A549 treated with CpdA at 1 μM for 4 hours (cell line): ENCODE measurements at places on chromosomes 3 and 15. TPM values are rescaled to one million over a fixed set of nuclear protein-coding genes. Genes with fewer than 3 reads are reported as not detected.

The QARS1 gene
- 124 to 161 TPM (median 149 TPM) in 5 replicates for total RNA-seq

The CCDC33 gene
- 5.8 to 7.8 TPM (median 6.1 TPM) in 5 replicates for total RNA-seq

The DAZL gene
- not detected in 5 replicates for total RNA-seq

The P2RY1 gene
- 0.36 to 0.41 TPM (median 0.37 TPM) in 5 replicates for total RNA-seq

The RRP9 gene
- 38.9 to 52.7 TPM (median 50.9 TPM) in 5 replicates for total RNA-seq

The ALG1L2 gene
- not detected in 5 replicates for total RNA-seq

The FBXO40 gene
- total RNA-seq = not detected in 5 replicates

The DCLK3 gene
- not detected in 5 replicates for total RNA-seq

The CLDN18 gene
- total RNA-seq = not detected in 5 replicates

The TMEM207 gene
- total RNA-seq = not detected in 5 replicates

The CASR gene
- total RNA-seq = not detected in 5 replicates

The PROS1 gene
- 7.6 to 11.8 TPM (median 9.3 TPM) in 5 replicates for total RNA-seq

The CCR3 gene
- not detected in 5 replicates for total RNA-seq

The ST6GAL1 gene
- 2.3 to 4.1 TPM (median 3.4 TPM) in 5 replicates for total RNA-seq

The GPR176 gene
- total RNA-seq = 11.0 to 13.9 TPM (median 11.3 TPM) in 5 replicates

The IL5RA gene
- total RNA-seq = not detected in 5 replicates

The CNTN6 gene
- total RNA-seq = not detected in 5 replicates

The ATP13A5 gene
- not detected in 5 replicates for total RNA-seq

The GOLGA6L10 gene
- 0.35 to 0.68 TPM (median 0.40 TPM) in 5 replicates for total RNA-seq

The GOLGA8J gene
- total RNA-seq = 0.09 TPM in 1 of 5 replicates, not detected in the others

The C15orf39 gene
- 25.0 to 31.7 TPM (median 30.1 TPM) in 5 replicates for total RNA-seq

The P2RY12 gene
- total RNA-seq = not detected in 5 replicates

The SLC28A2 gene
- total RNA-seq = not detected in 5 replicates

The CHRNA5 gene
- 29.2 to 36.9 TPM (median 36.2 TPM) in 5 replicates for total RNA-seq

The FMN1 gene
- 0.27 to 0.59 TPM (median 0.41 TPM) in 5 replicates for total RNA-seq
